Left renal pelvis (tissue), 4 donors: ENCODE measurements at places on chromosomes 12 and 14. TPM values are rescaled to one million over a fixed set of nuclear protein-coding genes. Genes with fewer than 3 reads are reported as not detected.

DNA sequence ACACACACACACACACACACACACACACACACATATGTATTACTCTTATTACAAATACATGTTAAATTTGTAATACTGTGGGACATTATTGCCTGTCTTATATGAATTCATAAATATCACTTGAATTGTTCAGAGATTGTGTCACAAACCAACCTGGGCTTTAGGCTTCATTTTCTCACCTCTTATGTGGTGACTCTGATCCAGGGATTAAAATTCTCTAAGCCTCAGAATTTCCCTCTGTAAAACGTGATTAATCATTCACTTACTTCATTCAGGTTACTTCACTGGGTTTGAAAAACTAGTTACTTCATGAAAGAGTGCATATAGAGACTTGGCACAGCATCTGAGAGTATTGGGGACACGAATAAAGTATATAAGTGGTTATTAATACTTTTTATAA lies 240.3 kb upstream of the PDZRN4 start:
- DNase-seq = no peak

DNA sequence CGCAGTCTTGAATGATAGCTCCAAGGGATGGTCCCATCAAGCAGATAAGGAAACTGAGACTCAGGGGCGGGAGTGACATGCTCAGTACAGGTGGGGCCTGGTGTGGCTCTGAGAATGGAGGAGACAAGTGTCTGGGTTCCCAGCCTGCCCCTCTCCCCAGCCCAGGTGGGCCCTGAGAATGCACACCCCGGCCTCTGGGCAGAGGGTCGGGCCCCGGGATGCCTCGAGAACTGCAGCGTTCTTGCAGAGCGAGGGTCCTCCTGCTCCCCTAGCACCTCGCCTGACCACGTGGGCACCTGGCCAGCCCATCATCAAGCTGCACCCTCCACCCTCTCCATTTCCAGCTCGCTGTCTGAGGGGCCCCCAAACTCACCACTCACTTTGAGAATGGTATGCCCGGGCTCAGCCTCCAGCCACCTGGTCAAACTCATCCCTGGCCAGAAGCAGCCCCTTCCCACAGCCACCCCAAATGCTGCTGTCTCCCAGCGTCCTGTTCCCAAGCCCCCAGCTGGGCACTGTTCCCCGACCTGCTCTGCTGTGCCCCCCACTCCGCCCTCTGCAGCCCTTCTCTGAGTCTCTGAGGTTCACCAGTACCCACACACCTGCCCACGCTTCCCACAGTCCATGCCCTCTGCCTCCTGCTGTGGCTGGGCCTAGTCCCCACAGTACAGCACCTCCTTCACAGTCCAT lies 44.3 kb downstream of the CYP46A1 start:
- DNase-seq = no peak

DNA sequence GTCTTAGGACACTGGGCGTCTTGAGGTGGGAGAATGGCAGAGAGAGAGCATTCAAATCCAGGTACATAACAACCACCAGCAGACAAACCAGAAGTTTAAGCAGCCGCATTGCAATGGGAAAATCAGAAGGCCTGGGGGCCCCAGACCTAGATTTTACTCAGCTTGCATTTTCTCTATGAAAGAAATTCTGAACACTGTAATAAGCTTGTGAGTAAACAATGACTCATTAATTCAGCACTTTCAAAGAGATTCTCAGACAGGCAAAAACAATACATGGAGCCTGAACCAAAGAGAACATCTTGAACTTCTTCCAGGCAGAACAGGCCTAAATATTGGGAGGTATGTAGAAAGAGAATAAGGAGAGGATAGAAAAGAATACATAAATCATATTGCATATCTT lies 69.8 kb upstream of the IFNG-AS1 start:
- DNase-seq = no peak

The NINJ2 gene
- polyA plus RNA-seq = 1.2 TPM

The CCDC198 gene
- polyA plus RNA-seq = 278 TPM
